PC-3 (cell line): ENCODE measurements at places on chromosomes 6 and 20. TPM values are rescaled to one million over a fixed set of nuclear protein-coding genes. Genes with fewer than 3 reads are reported as not detected.

BACH2 gene
- 4.8 and 7.0 TPM in 2 replicates for total RNA-seq

SLC16A10 gene
- 0.69 and 2.9 TPM in 2 replicates for total RNA-seq

EYA2 gene
- 0.29 and 0.33 TPM in 2 replicates for total RNA-seq

GRCh38 chr6:6357530-6357929, 37.1 kb upstream of the F13A1 start:
- H3K27ac ChIP-seq = no peak overlapping the region
- peaks cover 32% of the 10 kb centered on the region for H3K27me3 ChIP-seq
- no peaks in the 10 kb centered on the region for H3K36me3 ChIP-seq
- DNase-seq = no peak
- no peaks in the 10 kb centered on the region for H3K4me1 ChIP-seq
- no peak overlapping the region for H3K4me3 ChIP-seq

DNA sequence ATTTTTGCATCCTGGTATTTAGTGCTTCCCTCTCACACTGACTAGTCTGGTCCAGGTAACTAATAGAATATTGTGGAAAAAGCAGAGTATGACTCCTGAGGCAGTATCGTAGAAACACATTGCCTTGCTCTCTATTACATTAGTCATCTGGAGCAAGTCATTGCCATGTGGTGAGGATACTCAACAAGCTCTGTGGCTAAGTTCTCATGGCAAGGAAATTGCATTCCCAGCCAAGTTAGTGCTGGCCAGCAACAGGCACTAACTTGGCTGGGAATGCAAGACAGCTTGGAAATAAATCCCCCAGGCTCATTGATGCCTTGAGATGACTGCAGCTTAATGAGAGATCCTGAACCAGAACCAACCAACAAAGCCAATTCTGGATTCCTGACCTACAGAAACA, 39.7 kb upstream of the HTR1B start:
- no peak overlapping the region for H3K27ac ChIP-seq
- H3K36me3 ChIP-seq = no peaks in the 10 kb centered on the region
- H3K4me3 ChIP-seq = no peak overlapping the region
- no peak for DNase-seq
- no peaks in the 10 kb centered on the region for H3K4me1 ChIP-seq

DNA sequence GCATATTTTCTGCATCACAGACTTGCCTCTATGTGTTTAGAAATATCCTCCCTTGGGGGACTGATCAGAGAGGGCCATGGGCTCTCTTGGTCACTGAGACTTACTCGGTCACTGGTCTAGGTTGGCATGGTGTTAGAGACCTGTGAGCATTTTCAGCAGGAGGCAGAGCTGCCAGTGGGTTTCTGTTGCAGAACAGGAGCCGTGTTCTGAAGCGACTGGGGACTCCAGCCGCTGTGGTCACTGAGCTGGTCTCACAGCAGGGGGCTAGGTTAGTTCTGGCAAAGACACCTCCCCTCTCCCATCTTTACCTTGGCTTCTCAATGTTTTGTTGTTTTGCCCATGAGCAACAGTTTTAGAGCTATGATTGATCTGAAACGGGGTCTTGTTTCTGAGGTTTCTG, 8.7 kb downstream of the TMEM181 start:
- H3K27ac ChIP-seq = no peak overlapping the region
- peaks cover 15% of the 10 kb centered on the region for H3K4me1 ChIP-seq
- H3K27me3 ChIP-seq = no peaks in the 10 kb centered on the region
- no peaks in the 10 kb centered on the region for H3K36me3 ChIP-seq
- H3K4me3 ChIP-seq = no peak overlapping the region

DNA sequence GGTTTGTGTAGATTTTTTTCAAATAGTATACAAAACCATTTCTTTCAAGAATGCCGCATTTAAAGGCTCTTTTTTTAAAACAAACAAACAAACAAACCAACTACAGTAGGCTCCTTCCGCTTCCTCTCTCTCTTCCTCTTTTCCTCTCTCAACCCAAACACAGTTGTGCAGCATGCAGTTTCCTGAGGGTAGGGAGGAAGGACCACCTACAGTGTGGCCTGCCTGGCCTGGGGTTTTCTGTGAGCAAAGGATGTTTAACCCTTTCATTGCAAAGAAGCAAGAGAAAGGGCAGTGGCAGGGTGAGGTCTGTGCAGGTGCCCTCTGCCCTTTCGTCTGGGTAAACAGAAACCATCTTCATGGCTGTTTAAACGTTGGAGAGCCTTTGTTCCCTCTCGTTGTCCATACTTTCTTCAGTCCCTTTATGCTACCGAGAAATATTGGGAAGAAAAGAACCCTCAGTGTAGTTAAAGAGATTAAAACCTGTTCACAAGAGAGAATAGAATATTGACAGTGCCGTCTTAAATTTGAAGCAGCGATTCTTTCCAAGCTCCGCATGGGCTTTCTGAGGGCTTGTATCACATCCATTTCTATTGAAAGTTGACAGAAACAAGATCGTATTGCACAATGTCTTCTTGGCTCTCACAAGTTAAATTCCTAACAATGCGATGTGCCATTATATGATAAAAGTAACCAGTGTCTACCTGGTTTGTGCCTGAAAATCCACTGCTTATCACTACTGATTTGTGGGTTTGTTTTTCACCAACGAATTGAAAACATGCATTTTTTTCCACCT, 215.5 kb upstream of the SNX9 start:
- H3K36me3 ChIP-seq = no peaks in the 10 kb centered on the region
- no peak overlapping the region for H3K27ac ChIP-seq
- no peak for DNase-seq
- H3K4me1 ChIP-seq = peaks cover 13% of the 10 kb centered on the region
- no peaks in the 10 kb centered on the region for H3K27me3 ChIP-seq

DNA sequence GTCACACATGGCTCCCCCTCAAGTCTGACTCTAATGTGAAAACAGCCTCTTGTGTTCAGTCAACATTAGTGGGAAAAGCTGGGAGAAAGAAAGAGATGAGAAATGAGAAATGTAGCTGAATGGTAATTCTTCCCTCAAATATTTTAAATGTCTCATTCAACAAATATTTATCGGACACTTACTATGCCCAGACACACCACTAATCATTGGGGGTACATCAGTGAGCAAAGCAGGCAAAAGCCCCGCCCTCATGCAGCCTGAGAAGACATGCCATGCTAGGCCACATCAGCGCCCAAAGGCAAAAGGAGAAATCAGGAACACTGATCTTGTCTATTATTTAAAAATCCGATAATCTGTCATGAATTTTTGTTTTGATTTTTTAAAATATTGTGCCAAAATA, 89.9 kb upstream of the ASF1A start:
- no peaks in the 10 kb centered on the region; the same call in 1 of the 2 replicates for H3K36me3 ChIP-seq
- H3K27ac ChIP-seq = no peak overlapping the region
- H3K4me1 ChIP-seq = no peaks in the 10 kb centered on the region; the same call in 1 of the 2 replicates
- DNase-seq = no peak

DNA sequence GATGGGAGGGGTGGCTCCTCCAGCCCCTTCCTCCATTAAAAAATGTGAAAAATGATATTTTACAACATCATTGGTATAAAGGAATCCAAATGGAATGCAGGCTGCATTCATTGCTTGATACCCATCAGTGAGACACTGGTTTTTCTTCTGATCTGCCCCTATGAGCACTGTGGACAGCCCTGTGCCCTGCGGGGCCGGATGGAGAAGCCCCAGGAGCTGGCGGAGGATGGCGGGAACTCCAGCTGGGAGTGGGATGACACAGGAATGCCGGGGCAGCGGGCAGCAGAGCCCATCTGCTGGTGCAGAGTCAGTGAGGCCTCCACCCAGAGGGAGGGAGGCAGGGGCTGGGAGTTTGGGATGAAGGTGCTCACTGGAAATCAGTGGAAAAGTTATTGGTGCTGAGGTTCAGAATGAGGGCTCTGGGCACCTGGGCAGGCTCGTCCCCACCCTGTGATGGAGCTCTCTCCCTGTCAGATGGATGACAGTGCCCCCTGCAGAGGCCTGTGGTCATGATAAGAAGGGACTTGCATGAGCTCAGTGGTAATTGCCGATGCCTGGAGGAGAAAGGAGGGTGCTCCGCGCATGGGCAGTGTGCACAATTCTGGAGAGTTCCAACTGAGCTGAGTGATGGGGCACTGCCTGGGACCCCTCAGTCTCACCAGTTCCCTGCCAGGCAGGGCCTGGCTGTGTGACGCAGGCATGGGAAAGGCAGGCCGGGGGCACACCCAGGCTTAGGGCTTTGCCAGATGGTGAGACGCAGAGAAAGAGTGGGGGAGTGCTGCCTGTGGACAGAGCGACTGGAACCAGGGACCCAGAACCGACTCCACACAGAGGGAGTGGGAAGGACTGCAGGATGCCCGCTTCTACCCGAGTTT, 23.2 kb downstream of the CTCFL start:
- H3K4me1 ChIP-seq = peaks cover 6% of the 10 kb centered on the region

DNA sequence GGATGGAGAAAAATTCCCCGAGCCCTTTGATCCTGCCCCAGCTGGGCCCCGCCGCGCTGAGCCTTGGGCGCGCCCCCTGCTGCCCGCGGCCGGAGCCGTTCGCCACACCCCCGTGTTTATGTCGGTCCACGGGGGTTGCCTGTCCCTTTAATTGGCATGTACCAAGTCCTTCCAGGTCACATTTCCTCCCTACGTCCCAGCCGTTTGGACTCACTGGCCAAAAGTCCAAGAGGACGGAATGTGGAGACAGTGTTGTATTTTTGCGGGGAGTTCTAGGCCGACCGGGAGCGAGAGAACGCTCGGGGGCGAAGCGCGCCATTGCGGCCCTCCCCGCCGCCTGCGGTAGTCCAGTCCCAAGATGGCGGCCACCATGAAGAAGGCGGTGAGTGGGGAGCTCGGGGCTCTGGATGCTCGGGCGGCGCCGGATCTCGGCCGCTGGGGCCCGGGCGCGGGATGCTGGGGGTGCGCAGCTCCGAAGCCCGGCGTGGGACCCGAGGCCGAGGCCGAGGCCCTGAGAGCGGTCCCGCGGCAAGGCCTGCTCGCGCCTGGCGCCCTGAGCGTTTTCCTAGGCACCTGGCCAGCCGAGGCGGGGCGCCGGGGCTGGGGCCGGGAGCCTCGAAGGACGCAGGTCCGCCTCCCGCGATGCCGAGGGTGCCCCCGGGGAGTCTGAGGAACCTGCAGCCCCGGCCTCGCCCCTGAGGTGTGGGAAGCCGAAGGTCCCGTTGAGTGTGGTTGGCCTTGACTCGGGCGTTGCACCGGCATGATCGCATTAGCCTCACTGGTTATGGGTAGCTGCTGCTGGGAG, at the start of gene PFDN4:
Gene PFDN4, plus strand, starts transcription at position 345 of the 805 bp plus-strand sequence. Its CDS starts 14 bp downstream, at position 359.
- peak within 1 kb of the TSS; percentile 79 for H3K4me3 ChIP-seq
- H3K36me3 ChIP-seq = 0 out of 2 replicates have a peak, but pooled peaks cover 6% of the 10 kb centered on the region
- DNase-seq = peak; percentile 89
- H3K4me1 ChIP-seq = peaks cover 13% of the 10 kb centered on the region
- H3K27me3 ChIP-seq = no peaks in the 10 kb centered on the region

DNA sequence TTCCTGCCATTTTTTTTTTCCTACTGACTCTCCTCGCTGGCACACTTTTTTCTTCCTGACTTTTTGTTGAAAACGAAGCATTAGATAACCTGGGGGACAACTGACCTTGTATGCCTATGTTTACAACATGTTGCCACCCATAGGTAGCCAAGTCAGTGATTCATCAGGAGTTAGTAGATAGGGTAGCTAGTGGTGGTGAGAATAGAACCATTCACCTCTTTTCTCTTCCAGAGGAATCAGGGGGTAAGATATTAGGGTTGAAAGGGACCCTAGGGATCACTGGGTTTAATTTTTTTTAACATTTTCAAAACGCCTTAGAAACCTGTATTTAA, 427.9 kb upstream of the FLRT3 start:
- no peaks in the 10 kb centered on the region for H3K36me3 ChIP-seq
- H3K4me3 ChIP-seq = no peak overlapping the region
- H3K4me1 ChIP-seq = peaks cover 14% of the 10 kb centered on the region
- H3K27ac ChIP-seq = peak overlapping the region; percentile 22
- no peaks in the 10 kb centered on the region for H3K27me3 ChIP-seq
